ENCODE measurements at places on chromosomes 2 and 18.
A peak's percentile ranks its signal among the peaks of the same experiment; 100 is the strongest.

GRCh38 chr18:25133879-25134278, 218.1 kb downstream of the ZNF521 start:
- DNase-seq, result no peak

- DNase-seq, result no peak
These were observed 25.2 kb downstream of the IL1B start for GRCh38 chr2:112811276-112811831.

GRCh38 chr2:75274936-75275335, 75.6 kb upstream of the TACR1 start:
- DNase-seq, result no peak

GRCh38 chr18:10743766-10744165, 217.9 kb downstream of the NAPG start:
- DNase-seq, result no peak

GRCh38 chr2:135056790-135057189, 4.7 kb downstream of the RAB3GAP1 start:
- DNase-seq, result no peak

GRCh38 chr2:102061962-102062795, 70.4 kb downstream of the IL1R2 start:
- DNase-seq, result no peak

DNA sequence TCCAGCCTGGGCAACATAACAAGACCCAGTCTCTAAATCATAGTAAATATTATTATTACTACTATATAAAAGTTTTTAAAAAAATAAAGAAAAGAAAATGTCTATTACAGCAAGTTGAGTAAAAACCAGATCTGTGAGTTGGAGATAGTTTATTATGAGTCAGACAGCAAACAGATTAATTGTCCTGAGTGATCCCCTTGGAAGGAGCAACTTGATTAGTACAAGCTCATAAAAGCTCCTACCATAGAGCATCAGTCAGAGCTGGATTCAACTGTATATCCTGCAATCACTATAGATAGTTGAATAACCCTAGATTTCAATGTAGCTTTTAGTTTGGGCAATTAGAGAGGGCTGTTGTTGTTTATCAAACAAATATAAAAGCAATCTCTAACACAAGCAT, 84.1 kb downstream of the TRABD2A start:
- DNase-seq, result no peak

DNA sequence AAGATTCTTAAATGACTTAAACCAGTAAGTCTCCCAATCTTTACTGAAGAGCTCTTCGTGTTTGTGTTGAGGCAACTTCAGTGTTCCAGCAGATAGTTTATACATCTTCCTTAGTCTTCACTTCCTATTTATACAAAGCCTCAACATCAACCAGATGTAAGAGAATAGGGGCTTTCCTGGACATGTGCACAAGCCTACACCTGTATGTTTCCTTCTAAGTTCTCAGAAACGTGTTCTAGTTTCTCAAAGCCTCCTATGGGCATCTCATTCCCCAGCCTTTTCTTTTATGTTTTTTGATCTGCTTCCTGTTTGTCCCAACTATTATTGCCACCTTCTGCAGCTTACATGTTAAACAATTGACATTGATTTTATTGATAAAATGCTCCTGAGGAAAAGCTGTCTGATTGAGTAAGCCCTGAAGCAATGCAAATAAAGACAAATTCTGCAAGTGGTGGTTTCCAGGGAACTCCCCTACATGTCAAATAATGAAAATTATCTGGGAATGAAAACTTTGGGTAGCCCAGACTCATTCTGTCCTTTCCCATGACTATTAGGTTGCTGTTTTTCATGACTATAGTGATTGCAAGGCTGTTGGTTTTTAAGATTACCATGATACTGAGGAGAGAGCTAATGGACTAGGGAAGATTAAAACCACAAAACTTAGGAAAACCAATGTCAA, 663.3 kb upstream of the ACVR2A start:
- DNase-seq, result no peak

GRCh38 chr2:73892631-73893329, at the start of gene ACTG2:
Gene ACTG2 (plus strand): TSS chr2:73893008. CDS start chr2:73901312, 8,304 bp downstream.
- no peak for DNase-seq

DNA sequence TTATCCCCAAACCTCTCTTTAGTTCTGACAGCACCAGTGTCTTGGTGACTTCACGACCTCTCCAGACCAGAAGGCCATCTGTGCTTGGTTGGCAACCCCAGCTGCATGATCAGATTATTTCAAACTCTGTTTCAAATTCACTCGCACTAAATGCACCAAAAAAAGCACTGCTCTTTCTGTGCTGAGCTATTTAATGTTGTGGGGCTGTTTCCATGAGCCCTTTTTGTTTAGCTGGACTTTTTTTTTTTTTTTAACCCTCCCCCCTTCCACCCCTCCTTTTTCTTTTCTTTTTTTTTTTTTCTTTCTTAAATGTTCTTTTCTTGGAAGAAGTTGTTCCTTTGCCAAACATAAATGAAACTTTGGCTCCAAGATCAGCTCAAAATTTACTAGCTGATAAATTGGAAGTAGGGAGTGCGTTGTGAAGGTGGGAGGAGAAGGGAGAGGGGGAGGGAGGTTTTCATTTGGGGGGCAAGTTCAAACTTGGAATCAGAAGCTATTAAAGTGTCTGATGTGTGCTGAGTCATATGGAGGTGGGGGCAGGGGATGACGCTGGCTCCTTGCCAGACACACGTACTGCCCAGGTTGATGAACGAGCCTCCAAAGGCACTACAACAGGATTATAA, 543.0 kb upstream of the TNP1 start:
- DNase-seq, result peak; percentile 69

DNA sequence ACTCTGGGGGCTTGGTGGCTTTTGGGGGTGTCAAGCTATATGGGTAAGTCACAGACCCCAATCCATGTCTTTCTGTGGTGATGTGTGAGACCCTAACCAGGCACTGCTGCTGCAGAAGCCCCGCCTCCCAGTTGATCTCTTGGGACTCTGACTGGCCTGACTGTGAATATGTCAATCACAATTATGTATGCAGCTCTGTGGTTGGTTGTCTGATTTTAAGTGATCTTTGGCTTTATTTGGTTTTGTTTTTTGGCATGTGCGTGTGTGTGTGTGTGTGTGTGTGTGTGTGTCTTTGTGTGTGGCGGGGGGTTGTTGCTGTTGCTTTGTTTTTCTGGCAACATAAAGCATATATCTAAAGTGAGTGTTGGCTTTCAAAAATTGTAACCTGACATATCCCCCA, 78.5 kb upstream of the GLS start:
- DNase-seq, result no peak

GRCh38 chr2:226882606-226883005, 46.8 kb downstream of the RHBDD1 start:
- no peak for DNase-seq

- no peak for DNase-seq
These were observed 1.3 kb upstream of the TOGARAM2 start for GRCh38 chr2:28979576-28980366.

DNA sequence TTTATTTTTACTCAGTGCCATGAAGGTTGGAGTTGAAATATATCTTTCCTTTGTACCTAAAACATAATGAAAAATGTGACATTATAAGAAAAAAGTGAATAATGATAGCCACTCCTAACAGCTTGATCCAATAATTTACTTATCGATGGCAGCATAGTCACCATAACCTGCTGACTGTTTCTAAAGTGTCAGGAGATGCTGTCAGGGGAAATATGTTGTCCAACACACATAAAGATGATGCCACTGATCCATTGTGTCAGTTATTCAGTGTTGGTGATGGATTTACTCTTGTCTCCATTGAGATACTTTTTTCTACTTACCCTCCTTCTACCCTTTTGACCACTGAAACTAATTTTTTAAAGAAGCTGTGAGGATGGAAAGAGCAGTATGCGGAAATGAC, 1006.9 kb upstream of the TMEFF2 start:
- no peak for DNase-seq

DNA sequence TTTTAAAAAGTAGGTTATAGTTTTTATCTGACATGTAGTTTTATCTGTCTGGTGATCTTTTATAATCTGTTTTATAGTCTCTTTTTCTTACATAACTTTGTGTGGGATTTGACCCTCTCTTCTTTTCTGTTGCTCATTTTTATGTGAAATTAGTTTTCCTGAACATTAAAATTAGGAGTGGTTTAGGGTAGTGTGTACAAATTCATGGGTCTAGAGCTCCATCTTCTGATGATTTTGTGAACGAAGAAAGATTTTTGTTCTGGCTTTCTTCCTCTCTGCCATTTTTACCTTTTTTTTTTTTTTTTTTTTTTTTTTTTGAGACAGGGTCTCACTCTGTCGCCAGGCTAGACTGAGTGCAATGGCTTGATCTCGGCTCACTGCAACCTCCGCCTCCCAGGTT, 46.6 kb downstream of the SLC30A6 start:
- no peak for DNase-seq

DNA sequence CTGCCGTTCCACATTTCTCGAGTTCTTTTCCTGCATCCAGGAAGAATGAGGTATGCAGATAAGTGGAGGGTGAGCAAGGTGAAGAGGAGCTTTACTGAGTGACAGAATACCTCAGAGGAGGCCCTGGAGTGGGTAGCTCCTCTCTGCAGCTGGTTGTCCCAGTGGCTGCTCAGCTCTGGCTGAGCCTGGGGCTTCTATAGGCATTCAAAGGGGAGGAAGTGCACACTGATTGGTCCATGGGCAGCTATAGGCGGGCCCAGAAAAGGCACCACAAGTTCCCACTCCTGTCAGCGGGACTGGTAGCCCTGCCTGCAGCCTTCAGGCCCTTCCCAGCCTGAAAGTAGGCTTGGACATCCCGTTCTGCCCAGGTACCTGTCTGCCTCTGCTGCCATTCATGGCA, 94.7 kb downstream of the DOK6 start:
- no peak for DNase-seq

GRCh38 chr18:652131-652530, 5.3 kb upstream of the TYMS start:
- no peak for DNase-seq

DNA sequence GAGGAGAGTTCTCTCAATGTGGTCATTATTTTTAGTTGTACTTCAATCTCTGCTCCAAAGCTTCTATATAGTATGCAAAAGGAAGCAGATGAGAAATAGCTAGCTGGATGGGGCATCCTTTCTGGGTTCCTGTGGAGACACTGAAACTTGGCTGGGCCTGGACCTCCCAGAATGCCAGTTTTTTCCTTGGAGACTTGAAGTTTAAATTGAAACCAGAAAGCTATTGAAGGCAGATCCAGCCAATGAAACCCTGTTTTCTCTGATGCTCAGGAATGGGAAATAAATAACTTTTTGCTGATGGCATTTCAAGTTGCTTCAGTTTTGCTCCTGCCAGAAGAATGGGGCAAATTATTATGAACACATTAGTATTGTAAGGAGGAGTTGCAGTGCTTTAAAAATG, 2.9 kb downstream of the SETBP1 start:
- no peak for DNase-seq

GRCh38 chr2:23900541-23901322, 26.2 kb downstream of the ATAD2B start:
- no peak for DNase-seq

DNA sequence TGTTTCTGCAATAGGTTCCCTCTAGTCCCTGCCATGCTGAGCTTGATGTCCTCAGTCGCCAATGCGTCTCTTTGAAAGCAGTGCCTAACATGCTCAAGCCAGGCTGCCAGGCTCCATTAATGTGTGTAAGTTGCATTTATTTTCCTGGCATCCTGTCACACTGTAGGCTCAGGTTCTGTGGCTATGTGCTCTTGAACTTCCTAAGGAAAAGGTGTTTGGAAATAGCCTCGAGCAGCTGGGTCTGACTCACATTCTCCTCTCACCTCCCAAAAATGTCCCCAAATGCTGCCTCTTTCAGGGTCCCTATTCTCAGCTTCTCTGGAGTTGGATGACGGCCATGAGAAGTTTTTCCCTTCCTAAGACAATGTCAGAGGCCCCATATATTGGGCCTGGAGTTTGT, 58.0 kb upstream of the SLC14A2 start:
- no peak for DNase-seq

- peak; percentile 13 for DNase-seq
These were observed 321.9 kb upstream of the GALNT5 start for GRCh38 chr2:156935616-156936015.

- no peak for DNase-seq
These were observed 167.4 kb downstream of the PTGR3 start for GRCh38 chr18:75041586-75041985.

- DNase-seq, result no peak
These were observed 120.9 kb downstream of the RNF152 start for GRCh38 chr18:61771861-61772260.

- DNase-seq, result no peak
These were observed 21.3 kb downstream of the PPP3R1 start for GRCh38 chr2:68231061-68231372.

DNA sequence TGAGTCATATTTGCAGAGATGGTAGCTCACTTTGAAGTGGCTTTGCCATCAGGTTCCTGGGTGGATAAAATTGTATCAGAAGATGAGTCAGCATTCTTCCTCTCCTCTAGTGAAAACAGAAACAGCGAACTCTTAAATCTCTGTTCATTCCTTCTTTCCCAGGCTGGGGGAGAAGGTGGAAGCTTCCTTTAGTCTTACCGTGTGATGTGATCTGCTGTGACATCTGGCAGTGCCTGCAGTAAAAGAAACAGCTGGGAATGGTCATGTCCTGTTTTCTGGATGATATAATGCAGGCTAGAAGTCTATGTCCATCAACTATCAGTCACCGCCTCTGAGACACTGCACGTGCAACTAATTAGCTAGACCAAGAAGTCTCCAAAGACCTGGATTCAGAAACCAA, 171.6 kb downstream of the VAPA start:
- no peak for DNase-seq

DNA sequence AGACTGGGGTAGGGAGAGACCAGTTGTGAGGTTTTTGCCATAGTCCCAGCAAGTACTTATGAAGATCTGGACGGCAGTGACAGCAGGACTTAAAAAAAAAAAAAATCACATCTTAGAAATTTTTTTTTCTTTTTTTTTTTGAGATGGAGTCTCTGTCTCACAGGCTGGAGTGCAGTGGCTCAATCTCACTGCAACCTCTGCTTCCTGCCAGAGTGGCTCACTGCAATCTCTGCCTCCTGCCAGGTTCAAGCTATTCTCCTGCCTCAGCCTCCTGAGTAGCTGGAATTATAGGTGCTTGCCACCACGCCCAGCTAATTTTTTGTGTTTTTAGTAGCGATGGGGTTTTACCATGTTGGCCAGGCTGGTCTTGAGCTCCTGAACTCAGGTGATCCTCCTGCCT, 22.4 kb upstream of the STAT4 start:
- no peak for DNase-seq

GRCh38 chr18:32177530-32177929, 12.3 kb upstream of the MEP1B start:
- no peak for DNase-seq

DNA sequence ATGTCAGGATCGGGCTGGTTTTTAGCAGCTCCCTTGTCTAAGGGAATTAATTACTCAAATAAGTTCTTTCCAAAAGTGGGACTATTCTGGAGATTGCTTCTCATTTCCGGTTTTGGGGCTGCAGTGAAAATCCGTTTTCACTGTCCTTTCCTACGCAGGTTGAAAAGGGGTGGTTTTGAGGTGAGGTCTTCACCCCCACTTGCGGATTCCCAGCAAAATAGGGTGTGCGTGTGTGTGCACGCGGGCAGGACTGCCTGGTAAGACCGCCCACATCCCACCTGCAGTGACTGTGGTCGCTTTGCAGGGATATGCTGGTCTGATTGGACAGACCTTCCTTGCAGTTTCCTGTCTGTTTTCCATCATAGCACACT, 472 bp upstream of the PLEKHM3 start:
- no peak for DNase-seq

GRCh38 chr2:18959952-18960717, 370.8 kb upstream of the NT5C1B start:
- no peak for DNase-seq
